Stimulated activated CD4-positive, alpha-beta T cell treated with anti-CD3 and anti-CD28 coated beads, Interleukin-1b, Interleukin-23, amount 100 ng/mL, for 1 hour (primary cell): ENCODE measurements at places on chromosomes 6 and 20.

- DNase-seq, result no peak
Measured at GRCh38 chr6:160174681-160175080, 53.1 kb downstream of the SLC22A1 start.

GRCh38 chr6:1384549-1385128, 4.7 kb upstream of the FOXF2 start:
- DNase-seq, result no peak

DNA sequence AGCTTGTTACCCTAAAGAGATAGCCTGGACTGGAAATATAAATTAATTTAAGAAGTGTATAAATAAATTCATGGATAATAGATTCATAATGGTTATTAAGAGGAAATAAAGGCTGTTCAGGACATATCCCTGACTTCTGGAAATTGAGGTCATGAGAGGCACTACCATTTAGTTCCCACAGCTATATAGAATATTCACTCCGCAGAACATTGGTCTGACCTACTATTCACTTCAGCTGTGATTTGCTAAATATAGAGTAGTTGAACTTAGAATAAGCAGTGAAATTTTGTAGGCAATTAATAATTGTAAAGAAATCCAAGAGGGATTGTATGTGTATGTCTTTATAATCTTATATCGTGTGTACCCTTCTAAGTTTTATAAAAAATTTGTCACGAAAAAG, 112.8 kb downstream of the ARID1B start:
- no peak for DNase-seq

GRCh38 chr20:45987108-45987780, 15.2 kb upstream of the ZNF335 start:
- peak; percentile 70 for DNase-seq
